ENCODE measurements at places on chromosomes 7 and 10.

DNA sequence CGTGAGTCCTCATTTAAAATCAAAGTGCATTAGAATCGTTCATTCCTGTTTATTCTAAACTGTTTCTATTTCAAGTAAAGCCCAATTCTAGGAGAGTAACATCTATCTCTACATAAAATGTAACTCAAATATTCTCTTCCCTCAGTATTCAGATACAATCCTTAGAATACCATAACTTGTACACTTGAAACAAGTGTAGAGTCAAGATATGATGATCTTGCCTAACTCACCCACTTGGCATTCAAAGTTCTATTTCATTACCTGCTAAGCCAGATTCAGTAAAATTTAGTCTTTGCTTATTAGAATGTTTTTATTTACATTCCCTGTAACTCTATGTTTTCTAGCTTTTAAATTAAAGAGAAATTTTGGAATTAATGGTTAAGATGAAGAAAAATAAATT is 31.6 kb downstream of the PRPS1L1 start:
- DNase-seq: no peak

- no peak for DNase-seq
Measured at GRCh38 chr10:110790913-110791506, 80.7 kb upstream of the PDCD4 start.

DNA sequence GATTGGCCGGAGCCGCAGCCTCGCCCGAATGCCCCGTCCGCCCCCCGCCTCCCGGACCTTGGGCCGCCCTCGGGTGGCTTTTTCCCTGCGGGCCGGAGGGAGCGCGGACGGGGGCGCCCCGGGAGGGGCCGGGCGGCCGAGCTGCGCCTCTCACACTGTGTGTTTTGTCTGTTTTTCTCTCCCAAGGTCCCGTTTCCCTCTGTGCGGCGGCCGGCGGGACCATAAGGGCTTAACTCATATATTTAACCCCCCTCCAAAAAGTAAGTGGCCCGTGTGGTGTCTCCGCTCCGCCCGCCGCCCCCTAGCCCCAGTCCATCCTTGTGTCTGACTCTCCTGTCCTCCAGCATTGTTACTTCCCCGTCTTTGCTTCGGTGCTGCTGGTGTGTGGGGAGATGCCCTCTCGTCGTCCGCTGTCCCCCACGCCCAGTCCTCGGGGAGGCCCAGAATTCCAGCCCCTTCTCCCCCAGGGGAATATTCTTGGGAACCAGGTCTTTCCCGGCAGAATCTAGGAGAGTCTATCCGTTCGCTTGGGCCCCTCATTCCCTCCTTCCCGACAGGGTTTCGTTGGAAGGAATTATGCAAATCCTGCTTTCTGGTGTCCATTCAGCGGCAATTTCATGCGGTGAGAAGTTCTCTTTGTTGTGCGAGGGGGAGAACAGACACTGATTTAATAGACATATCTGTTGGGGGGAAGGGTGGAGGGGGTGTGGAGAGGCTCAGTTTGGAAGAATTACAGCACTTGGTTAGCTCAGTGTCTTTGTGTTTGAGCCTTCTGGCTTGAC is 1.3 kb downstream of the LCOR start:
- DNase-seq: no peak

- no peak for DNase-seq
Measured at GRCh38 chr7:96499532-96499931, 177.6 kb upstream of the SLC25A13 start.

DNA sequence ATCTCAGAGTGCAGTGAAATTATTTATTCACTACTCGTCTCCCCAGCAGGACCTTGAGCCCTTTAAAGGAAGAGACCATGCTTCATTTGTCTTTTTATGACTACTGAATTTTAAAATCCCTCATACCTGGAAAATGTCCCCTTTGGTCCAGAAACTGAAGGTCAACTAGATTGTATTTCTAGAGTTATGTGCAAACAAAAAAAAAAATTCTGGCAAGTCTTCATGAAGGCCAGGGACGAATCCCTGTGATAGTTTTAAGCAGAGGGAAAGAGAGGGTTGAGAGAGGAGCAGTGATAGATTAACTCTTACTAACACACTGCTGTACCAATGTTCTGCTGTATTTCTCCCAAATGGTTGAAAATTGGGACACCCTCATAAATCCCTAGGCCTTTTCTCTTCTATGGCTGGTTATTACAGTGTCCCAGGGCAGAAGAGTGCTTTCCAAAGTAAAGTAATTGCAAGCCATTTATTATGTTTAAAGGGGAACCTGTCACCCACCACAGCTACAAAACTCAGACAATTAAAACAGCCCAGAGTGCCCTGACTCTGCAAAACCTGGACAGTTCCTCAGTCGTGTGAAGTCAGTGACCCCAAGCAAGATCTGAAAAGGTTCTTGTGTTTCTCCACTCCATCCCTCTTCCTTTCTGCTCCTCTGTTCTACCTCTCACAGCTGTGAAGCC is 182.8 kb upstream of the AOAH start:
- DNase-seq: no peak

DNA sequence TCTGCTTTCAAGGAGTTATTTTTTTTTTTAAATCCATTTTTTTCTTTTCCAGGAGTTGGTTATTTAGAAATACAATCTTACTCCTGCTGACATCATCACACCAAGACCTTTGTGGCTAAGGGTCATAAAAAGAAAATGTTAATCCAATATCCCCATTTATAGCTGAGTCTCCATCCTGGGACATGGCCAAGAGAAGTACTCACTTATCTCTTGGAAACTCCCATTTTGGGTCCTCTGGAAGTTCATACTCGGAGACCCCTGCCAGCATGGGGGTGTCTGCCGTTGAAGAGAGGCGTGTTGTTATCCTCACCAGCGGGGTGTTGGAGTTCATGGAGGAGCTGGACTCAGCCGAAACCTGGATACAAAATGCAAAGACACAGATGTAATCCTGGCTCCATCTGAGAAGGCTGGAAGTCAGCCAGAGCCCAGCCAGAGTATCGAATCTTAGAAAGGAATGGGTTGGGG is 94.6 kb downstream of the FGFR2 start:
- DNase-seq: no peak

GRCh38 chr10:12299222-12299965 is 50.0 kb upstream of the CAMK1D start:
- no peak for DNase-seq

DNA sequence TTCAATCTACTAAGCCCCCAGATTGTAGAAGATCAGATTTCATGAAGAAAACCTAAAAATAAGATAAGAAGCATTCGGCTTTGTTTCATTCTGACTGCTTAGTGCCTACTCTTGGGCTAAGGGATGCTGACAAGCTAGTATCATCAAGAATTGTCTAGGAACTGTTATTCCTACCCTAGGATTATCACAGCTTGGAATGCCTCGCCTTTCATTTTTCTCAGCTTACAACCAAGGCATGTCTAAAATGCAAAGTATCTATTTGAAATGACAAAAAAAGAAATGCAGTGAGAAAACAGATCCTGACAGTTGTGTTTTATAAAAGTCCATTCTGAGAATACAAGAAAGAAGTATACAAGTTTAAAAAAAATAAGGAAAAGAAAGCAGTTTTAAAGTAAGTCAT is 441.0 kb downstream of the KCNMA1 start:
- no peak for DNase-seq

GRCh38 chr7:157829491-157829890 is 492.7 kb downstream of the DNAJB6 start:
- no peak for DNase-seq

GRCh38 chr7:84735011-84735410 is 451.8 kb downstream of the SEMA3D start:
- DNase-seq: no peak

- no peak for DNase-seq
Measured at GRCh38 chr7:117505238-117505637, 25.4 kb downstream of the CFTR start.

- DNase-seq: peak; percentile 84
Measured at GRCh38 chr7:67738958-67739357, 742.3 kb downstream of the TYW1 start.

- no peak for DNase-seq
Measured at GRCh38 chr7:22727714-22728035, 675 bp downstream of the IL6 start.

GRCh38 chr10:49058463-49059255 is 56.7 kb downstream of the VSTM4 start:
- DNase-seq: peak; percentile 50

DNA sequence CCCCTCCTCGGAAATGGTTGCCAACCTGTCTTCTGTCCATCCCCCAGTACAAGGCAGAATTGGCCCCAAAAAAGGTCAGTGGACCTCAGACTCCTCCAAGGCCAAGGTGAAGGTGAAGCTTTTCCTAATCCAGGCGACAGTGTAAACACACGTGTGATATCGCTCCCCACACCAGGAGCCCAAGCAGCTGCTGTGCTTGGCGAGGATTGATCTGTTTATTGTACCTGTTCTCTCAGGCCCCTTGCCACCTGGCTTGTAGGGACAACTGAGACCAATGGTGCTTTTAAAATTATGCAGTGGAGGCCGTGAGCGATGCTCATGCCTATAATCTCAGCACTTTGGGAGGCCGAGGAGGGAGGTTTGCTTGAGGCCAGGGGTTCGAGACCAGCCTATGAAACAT is 66.1 kb upstream of the GTF2IRD1 start:
- no peak for DNase-seq

- no peak for DNase-seq
Measured at GRCh38 chr7:82156168-82156567, 287.4 kb downstream of the CACNA2D1 start.

- no peak for DNase-seq
Measured at GRCh38 chr7:15131661-15132060, 229.1 kb upstream of the DGKB start.

DNA sequence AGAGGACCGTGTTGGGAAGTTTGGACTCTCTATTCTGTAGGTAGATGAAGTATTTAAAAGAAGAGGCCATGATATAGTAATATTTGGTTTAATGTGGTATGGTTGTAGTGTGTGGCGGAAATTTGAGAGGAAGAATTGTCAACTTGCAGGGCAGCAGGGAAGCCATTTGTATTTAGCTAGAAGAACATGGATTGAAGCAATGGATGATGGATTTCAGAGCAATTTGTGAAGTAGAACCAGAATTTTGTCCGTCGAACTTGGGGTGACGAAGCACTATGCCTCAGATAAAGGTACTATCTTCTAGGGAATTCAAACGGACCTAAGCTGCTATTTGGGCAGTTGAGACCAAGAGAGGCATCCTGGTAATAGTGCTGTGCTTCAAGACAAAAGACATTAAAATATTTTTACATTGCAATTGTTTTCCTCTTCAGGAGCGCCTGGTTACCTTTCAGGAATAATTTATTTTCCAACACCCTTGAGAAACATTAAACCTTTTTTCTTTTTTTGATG is 615 bp upstream of the WBP1L start:
- no peak for DNase-seq

- DNase-seq: no peak
Measured at GRCh38 chr7:39958038-39958437, 8.0 kb downstream of the CDK13 start.

DNA sequence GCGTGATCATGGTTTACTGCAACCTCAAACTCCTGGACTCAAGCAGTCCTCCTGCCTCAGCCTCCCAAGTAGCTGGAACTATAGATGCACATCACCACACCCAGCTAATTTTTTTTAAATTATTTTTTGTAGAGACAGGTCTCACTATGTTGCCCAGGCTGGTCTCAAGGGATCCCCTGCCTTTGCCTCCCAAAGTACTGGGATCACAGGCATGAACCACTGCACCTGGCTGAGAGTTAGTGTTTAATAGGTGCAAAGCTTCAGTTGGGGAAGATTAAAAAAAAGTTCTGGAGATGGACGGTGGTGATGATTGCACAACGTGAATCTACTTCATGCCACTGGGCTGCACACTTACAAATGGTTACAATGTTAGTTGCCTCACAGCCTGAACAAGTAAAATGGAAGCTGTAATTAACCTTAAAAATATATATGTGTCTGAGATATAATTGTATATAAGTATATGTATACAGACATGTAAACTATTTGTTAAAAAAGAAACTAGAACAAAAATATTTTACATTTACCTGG is 106.4 kb upstream of the ZNF438 start:
- DNase-seq: no peak

DNA sequence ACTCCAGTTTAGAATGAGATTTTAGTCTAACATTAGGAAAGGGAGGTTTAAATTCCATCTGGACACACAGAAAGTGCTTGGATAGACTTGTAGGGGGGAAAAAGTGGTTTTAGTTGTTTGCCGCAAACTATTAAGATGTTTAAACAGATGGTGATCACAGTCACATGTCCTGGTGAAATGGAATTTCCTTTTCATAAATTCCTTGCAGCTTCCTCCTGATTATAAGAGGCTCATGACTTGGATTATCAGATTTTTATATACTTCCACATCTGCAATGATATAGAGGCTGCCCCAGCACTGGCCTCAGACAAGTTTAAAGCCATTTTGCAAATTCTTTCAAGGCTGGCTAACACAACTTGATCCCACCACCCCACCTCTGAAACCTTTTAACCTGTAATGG is 106.4 kb upstream of the ARMC3 start:
- DNase-seq: peak; percentile 50

GRCh38 chr10:1546431-1547110 is 190.8 kb downstream of the ADARB2 start:
- DNase-seq: no peak

All from fibroblast of mammary gland (primary cell).